ENCODE measurements at places on chromosomes 6 and 20.

GRCh38 chr6:27847706-27848105 is 64.5 kb downstream of the OR2B2 start:
- H3K36me3 ChIP-seq = no peaks in the 10 kb centered on the region
- no peak overlapping the region for H3K4me3 ChIP-seq
- H3K27me3 ChIP-seq = no peaks in the 10 kb centered on the region
- no peak for DNase-seq

- H3K4me3 ChIP-seq = no peak overlapping the region
- H3K4me1 ChIP-seq = no peaks in the 10 kb centered on the region
- no peaks in the 10 kb centered on the region for H3K27me3 ChIP-seq
- no peak overlapping the region for H3K27ac ChIP-seq
- H3K36me3 ChIP-seq = no peaks in the 10 kb centered on the region
Measured at GRCh38 chr20:21047981-21048380, 58.2 kb downstream of the LINC00237 start.

- DNase-seq = peak; percentile 76
- H3K27ac ChIP-seq = peak overlapping the region; percentile 12
- peak overlapping the region; percentile 68 for H3K4me3 ChIP-seq
Measured at GRCh38 chr6:169789944-169790927, 38.8 kb downstream of the ERMARD start.

- no peaks in the 10 kb centered on the region for H3K4me1 ChIP-seq
- H3K27me3 ChIP-seq = no peaks in the 10 kb centered on the region
- no peak overlapping the region for H3K27ac ChIP-seq
- DNase-seq = no peak
- no peaks in the 10 kb centered on the region for H3K36me3 ChIP-seq
Measured at GRCh38 chr20:43198607-43199006, 8.9 kb upstream of the PTPRT start.
